ENCODE measurements at places on chromosomes 3 and 15. TPM values are rescaled to one million over a fixed set of nuclear protein-coding genes. Genes with fewer than 3 reads are reported as not detected.

- H3K4me1 ChIP-seq: no peaks in the 10 kb centered on the region
- H3K27ac ChIP-seq: no peak overlapping the region
Observed at GRCh38 chr15:27061739-27062138, 90.8 kb downstream of the GABRG3 start.

GRCh38 chr3:152021951-152022461, 148.6 kb downstream of the SUCNR1 start:
- no peaks in the 10 kb centered on the region for H3K36me3 ChIP-seq
- no peak overlapping the region for H3K27ac ChIP-seq
- DNase-seq: no peak
- H3K4me3 ChIP-seq: no peak overlapping the region

DNA sequence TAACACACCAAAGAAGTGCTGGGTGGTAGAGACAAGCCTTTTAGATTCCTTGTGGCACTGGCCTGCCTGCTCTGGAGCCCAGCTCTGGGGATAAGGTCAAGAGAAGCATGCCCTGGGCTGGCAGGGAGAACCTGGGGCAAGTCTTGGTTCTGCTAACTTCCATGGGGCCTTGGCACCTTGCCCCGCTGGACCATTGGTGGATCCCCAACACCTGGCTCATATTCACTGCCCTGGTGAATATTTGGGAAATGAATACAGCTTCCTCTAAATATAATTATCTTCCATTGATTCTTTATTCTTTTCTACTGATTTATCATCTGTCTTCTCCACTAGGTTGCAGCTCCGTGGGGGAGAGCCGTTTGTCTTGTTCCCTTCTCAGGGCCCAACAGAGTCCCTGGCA, 89.5 kb downstream of the RAB11A start:
- H3K4me1 ChIP-seq: no peaks in the 10 kb centered on the region
- H3K36me3 ChIP-seq: no peaks in the 10 kb centered on the region
- H3K27ac ChIP-seq: no peak overlapping the region
- DNase-seq: no peak
- no peak overlapping the region for H3K4me3 ChIP-seq

ACTRT3 gene
- total RNA-seq: 1.7 TPM

- DNase-seq: no peak
- no peaks in the 10 kb centered on the region for H3K27me3 ChIP-seq
- no peak overlapping the region for H3K27ac ChIP-seq
- no peak overlapping the region for H3K4me3 ChIP-seq
Observed at GRCh38 chr3:27467545-27467944, 16.6 kb downstream of the SLC4A7 start.

- no peak overlapping the region for H3K4me3 ChIP-seq
- H3K27me3 ChIP-seq: peaks cover 4% of the 10 kb centered on the region
- no peaks in the 10 kb centered on the region for H3K36me3 ChIP-seq
- H3K27ac ChIP-seq: no peak overlapping the region
- DNase-seq: no peak
- peaks cover 22% of the 10 kb centered on the region for H3K4me1 ChIP-seq
Observed at GRCh38 chr3:8964436-8965370, 1.4 kb upstream of the RAD18 start.

DNA sequence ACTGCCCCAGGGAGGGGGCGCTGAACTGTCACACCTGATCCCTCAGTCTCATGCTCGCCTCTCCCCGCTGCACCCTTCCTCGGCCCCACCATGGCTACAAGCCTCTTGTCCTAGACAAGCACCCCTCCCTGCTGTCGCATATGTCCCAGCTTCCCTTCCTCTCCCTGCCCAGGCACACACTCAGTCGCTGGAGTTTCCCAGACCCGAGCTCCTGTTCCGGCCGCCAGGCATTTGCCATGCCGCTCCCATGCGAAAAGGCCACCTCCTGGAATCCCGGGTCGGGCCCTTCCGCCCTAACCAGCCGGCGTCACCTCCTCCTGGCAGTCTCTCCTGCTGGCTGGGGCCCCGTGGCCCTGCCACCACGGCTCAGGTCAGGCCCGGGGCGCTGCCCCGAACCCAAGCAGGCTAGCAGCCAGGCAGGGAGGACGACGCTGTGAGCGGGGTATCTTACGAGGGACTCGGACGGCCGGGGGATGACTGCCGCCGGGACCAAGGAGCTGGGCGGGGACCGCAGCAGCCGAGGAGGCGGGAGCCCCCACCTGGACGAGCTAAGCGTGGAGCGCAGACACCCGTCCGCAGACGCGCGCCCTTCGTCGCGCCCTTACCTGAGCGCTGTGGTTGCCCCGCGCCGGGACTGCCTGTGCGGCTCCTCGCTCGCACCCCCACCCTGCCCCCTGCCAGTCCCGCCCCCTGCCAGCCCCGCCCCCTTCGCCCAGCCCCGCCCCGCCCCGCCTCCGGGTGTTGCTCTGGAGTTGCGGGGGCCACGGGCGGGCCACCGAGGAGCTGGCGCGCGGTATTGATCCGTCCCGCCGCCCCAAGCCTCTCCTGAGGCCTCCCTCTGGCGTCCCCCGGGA, at the start of gene ALS2CL:
TSS of gene ALS2CL (minus strand) at position 642 of the 854 bp plus-strand sequence. CDS start 4,239 bp downstream, outside the sequence.
- no peaks in the 10 kb centered on the region for H3K36me3 ChIP-seq
- H3K27ac ChIP-seq: peak within 1 kb of the TSS; percentile 91
- H3K4me1 ChIP-seq: peaks cover 70% of the 10 kb centered on the region
- H3K4me3 ChIP-seq: peak within 1 kb of the TSS; percentile 78
- no peak for DNase-seq

CCR4 gene
- 0.49 TPM for total RNA-seq

GRCh38 chr3:49831341-49831740, 17.6 kb upstream of the UBA7 start:
- no peaks in the 10 kb centered on the region for H3K27me3 ChIP-seq
- no peak for DNase-seq
- no peak overlapping the region for H3K27ac ChIP-seq
- no peak overlapping the region for H3K4me3 ChIP-seq
- H3K4me1 ChIP-seq: no peaks in the 10 kb centered on the region

XCR1 gene
- total RNA-seq: not detected

DNA sequence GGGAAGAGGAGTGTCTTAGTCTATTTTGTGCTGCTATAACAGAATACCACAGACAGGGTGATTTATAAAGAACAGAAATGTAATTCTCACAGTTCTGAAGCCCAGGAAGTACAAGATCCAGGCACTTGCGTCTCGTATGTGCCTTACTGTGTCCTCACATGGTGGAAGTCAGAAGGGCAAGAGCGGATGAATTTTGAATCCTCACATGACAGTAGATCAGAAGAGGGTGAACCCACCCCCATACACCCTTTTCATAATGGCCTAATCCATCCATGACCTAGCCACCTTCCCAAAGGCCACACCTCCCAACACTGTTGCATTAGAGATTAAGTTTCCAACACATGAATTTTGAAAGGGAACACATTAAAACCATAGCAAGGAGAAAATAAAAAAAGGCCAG, 18.7 kb upstream of the ANXA2 start:
- no peak overlapping the region for H3K4me3 ChIP-seq
- H3K27me3 ChIP-seq: no peaks in the 10 kb centered on the region
- DNase-seq: no peak
- peaks cover 20% of the 10 kb centered on the region for H3K4me1 ChIP-seq

MCF2L2 gene
- total RNA-seq: 2.0 TPM

- H3K27ac ChIP-seq: no peak overlapping the region
- no peaks in the 10 kb centered on the region for H3K36me3 ChIP-seq
- no peaks in the 10 kb centered on the region for H3K4me1 ChIP-seq
- no peak overlapping the region for H3K4me3 ChIP-seq
- no peaks in the 10 kb centered on the region for H3K27me3 ChIP-seq
Observed at GRCh38 chr15:80662129-80662528, 33.0 kb upstream of the ABHD17C start.

B3GALNT1 gene
- total RNA-seq: 4.9 TPM

AGBL1 gene
- not detected for total RNA-seq

DNA sequence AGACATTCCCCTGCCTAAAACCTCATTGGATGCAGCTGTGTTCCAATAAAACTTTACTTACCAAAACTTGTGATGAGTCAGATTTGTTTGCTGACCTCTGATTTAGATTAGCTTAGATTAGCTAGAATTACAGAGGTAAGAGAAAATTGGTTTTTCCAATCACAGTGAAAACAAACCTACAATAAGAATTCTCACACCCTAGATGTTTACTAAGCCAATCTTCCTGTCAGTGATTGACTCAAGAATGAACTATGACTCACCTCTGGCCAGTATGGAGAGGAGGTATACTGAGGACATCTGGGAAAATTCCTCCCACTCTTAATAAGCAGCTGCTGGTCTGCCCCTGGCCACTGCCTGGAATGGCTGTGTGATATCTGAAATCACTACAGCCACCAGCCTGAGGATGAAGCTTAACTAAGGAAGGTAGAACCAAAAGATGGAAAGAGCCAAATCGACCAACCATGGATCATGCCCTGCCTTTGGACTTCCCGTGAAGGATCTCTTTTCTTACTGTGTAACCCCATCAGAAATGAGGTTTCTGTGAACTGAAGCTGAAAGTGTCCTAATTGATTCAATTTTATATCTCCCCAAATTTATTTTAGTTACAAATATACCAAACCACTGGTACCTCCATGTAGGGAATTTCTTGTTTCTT, 19.0 kb upstream of the GHSR start:
- DNase-seq: no peak
- H3K27me3 ChIP-seq: no peaks in the 10 kb centered on the region
- H3K4me1 ChIP-seq: no peaks in the 10 kb centered on the region
- H3K27ac ChIP-seq: no peak overlapping the region
- no peaks in the 10 kb centered on the region for H3K36me3 ChIP-seq

DNA sequence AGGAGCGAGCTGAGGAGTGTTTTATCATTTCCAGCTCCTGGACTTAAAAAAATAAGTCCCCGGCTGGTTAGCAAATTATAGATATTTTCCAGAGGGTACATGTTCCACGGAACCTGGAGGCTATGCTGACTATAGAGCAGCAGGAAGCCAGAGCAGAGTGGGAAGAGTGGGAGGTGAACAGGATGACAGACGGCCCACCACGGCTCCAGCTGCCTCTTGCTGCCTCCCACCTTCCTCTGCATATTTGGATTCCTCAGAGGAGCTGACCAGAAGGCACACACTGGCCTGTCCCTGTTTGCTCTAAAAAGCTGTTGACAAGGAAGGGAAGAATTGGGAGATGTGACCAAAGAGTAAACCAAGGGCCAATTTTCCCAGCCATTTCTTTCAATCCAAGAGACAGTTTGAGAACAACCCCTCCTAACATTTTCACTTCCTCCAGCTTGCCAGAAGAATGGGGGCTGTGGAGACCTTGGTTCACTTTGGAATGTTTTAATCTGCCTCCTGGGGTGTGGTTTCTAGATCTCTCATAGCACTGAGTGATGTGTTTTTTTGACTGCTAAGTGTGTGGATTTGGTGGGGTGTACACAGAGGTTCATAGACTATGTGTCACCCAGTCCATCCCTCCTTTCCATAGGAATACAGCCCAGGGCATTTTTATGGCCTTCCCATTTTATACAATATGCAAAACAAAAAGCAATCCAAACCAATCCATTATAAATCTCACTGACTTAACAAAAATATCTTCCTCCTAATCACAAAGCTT, 36.8 kb downstream of the HGD start:
- no peak overlapping the region for H3K4me3 ChIP-seq
- H3K27me3 ChIP-seq: no peaks in the 10 kb centered on the region
- no peak overlapping the region for H3K27ac ChIP-seq
- no peaks in the 10 kb centered on the region for H3K36me3 ChIP-seq
- H3K4me1 ChIP-seq: no peaks in the 10 kb centered on the region

- no peak for DNase-seq
- no peak overlapping the region for H3K4me3 ChIP-seq
- no peak overlapping the region for H3K27ac ChIP-seq
- H3K36me3 ChIP-seq: no peaks in the 10 kb centered on the region
- peaks cover 26% of the 10 kb centered on the region for H3K4me1 ChIP-seq
Observed at GRCh38 chr15:100018191-100018590, 285.0 kb upstream of the LYSMD4 start.

Measured in vagina (tissue), 2 donors.